Naive thymus-derived CD4-positive, alpha-beta T cell (primary cell): ENCODE measurements at places on chromosomes 13 and 19. TPM values are rescaled to one million over a fixed set of nuclear protein-coding genes. Genes with fewer than 3 reads are reported as not detected.

The ZNF792 gene
- total RNA-seq = 11.0 and 11.8 TPM in 2 replicates

DNA sequence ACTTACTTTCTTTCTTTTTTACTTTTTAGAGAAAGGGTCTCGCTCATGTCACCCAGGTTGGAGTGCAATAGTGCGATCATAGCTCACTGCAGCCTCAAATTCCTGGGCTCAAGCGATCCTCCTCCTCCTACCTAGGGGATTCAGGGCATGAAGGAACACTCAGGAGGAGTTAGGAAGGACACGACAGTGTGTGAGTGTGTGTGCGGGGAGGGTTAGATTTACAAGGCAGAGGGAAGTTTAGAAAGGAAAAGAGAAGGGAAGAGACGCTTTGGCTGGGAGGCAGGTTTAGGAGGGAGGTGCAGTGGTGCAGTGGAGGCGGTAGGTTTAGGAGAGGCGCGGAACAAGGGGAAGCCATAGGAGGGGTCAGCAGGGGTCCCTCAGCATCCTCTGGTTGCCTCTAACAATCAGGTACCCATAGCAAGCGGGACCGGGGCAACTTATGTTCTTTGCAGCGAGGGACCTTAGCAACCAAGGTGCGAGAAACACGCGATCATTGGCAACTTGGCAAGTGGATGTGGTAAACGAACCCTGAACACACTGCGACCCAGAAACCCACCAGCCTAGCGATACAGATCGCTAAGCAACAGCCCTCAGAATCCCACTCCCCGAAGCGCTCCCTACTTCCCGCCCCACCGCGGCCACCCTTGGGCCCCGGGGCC is 501 bp downstream of the SIRT2 start:
- H3K27me3 ChIP-seq = no peaks in the 10 kb centered on the region
- no peaks in the 10 kb centered on the region for H3K36me3 ChIP-seq
- H3K4me1 ChIP-seq = peaks cover 29% of the 10 kb centered on the region

- H3K27ac ChIP-seq = no peak overlapping the region
- no peak for DNase-seq
- H3K36me3 ChIP-seq = no peaks in the 10 kb centered on the region
- no peaks in the 10 kb centered on the region for H3K27me3 ChIP-seq
Measured at GRCh38 chr13:80665792-80666333, 324.9 kb upstream of the SPRY2 start.

DNA sequence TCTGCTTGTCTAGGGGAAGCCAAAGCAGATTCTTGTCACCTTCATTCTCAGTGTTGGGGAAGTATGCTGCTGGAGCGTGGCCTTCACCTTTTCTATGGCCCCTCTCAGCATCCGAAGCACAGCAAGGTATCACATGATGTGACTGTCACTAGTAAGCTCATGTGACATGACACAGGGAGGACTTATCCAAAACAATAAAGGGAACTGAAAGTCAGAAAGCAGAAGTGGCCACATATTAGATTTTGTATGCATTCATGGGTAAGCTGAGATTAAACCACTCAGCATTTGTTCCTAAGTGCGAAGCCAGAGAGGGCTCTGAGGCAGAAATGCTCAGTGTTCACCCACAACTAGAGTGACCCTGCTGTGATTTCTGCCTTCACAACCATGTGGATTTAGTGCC is 72.8 kb upstream of the PCDH8 start:
- H3K4me3 ChIP-seq = no peak overlapping the region
- H3K27me3 ChIP-seq = no peaks in the 10 kb centered on the region
- H3K27ac ChIP-seq = no peak overlapping the region
- H3K36me3 ChIP-seq = no peaks in the 10 kb centered on the region
- DNase-seq = no peak

The ZNF724 gene
- total RNA-seq = 7.4 TPM

The SELENOV gene
- not detected for total RNA-seq

GRCh38 chr13:53878861-53879260 is 850.2 kb downstream of the OLFM4 start:
- H3K4me1 ChIP-seq = no peaks in the 10 kb centered on the region
- no peak for DNase-seq
- H3K27me3 ChIP-seq = no peaks in the 10 kb centered on the region
- H3K27ac ChIP-seq = no peak overlapping the region
- H3K36me3 ChIP-seq = no peaks in the 10 kb centered on the region
- H3K4me3 ChIP-seq = no peak overlapping the region

- peak overlapping the region; percentile 26 for H3K4me3 ChIP-seq
- no peaks in the 10 kb centered on the region for H3K27me3 ChIP-seq
- no peaks in the 10 kb centered on the region for H3K4me1 ChIP-seq
- no peaks in the 10 kb centered on the region for H3K36me3 ChIP-seq
- no peak overlapping the region for H3K27ac ChIP-seq
- no peak for DNase-seq
Measured at GRCh38 chr13:48749699-48750473, 96.2 kb downstream of the CYSLTR2 start.

The DZIP1 gene
- not detected for total RNA-seq

- DNase-seq = no peak
- H3K36me3 ChIP-seq = no peaks in the 10 kb centered on the region
- no peaks in the 10 kb centered on the region for H3K27me3 ChIP-seq
- no peaks in the 10 kb centered on the region for H3K4me1 ChIP-seq
- no peak overlapping the region for H3K4me3 ChIP-seq
- no peak overlapping the region for H3K27ac ChIP-seq
Measured at GRCh38 chr13:71460211-71460610, 406.8 kb downstream of the DACH1 start.

The PABPC3 gene
- 0.22 TPM for total RNA-seq

The FNDC3A gene
- total RNA-seq = 33.2 and 35.4 TPM in 2 replicates
